Putamen (tissue), 1 donor: ENCODE measurements at places on chromosomes 4 and X.
A peak's percentile ranks its signal among the peaks of the same experiment; 100 is the strongest.

- no peak for DNase-seq
These were observed 1522.9 kb downstream of the PCDH18 start for GRCh38 chr4:136009258-136009832.

GRCh38 chrX:18010253-18010652 is 149.2 kb upstream of the RAI2 start:
- no peak for DNase-seq

GRCh38 chr4:173417833-173418232 is 18.9 kb upstream of the SCRG1 start:
- no peak for DNase-seq

- peak; percentile 7 for DNase-seq
These were observed at the start of gene SMIM10 for GRCh38 chrX:134990801-134991481. Gene SMIM10, plus strand, starts transcription at chrX:134990991. Its CDS starts 105 bp downstream, at chrX:134991096.

DNA sequence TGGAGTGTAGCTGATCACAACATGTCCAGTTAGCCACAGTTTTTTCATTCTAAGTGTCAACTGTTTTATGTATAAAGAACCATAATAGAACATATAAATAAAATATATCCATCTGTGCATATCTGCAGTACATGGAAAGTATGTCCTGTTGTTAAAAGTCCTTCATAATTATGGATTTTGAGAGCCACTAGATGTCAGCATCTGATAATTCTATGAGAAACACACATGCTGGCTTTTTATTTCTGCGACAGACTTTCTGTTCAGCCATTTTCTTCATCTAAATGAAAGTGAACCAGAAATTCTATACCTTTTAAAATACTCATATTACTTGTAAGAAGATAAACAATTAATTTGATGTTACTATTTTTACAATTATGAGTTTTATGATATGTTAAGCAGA is 251.5 kb downstream of the GPM6A start:
- peak; percentile 55 for DNase-seq

DNA sequence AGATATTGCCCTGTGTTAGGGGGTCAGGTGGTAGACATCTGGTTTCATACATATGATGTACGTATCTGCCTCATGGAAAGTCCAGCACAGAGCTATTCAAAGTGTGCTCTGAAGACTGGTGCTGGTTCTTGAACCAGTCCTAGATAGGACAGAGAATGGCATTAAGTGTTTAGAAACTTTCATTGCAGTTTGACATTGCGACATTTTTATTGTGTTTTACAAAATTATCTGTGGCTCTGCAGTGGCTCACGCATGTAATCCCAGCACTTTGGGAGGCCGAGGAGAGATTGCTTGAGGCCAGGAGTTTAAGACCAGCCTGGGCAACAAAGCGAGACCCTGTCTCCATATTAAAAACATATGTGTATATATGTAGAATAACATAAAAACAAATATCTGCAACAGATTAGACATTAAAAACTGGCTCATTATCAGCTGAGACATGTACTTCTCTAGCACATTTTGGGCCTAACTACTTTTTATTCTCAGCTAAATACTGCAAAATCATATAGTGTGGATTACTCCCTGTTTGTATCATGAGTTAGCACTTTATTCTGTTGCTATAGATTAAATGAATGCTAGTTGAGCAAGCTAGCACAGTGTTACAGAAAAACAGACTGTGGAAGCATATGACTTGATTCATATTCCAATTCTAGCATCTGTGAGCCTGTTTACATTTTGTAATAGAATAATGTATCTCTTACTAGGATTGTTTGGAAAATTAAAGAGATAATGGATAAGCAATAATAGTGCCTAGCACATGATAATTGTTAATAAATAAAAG is 57.1 kb downstream of the USP9X start:
- no peak for DNase-seq

DNA sequence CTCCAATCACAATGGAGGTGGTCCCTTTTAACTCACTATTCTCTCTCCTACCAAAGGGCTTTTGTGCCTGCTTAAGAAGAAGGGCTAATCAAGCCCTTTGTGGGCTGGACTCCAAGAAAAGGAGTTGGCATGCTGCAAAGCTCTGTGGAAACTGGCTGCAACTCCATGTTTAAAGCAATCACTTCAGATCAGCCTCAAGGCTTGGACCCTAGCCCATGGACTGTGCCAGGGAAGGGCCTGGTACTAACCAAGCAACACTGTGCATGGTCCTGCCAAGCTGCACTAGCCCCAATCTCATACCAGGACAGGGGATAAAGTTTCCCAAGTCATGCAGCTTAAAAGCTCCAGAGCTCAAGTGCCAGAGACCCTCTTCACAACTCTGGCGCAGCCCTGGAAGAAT is 86.7 kb downstream of the ATP8A1 start:
- peak; percentile 91 for DNase-seq

- no peak for DNase-seq
These were observed 2.8 kb downstream of the AMELX start for GRCh38 chrX:11296051-11296450.

- no peak for DNase-seq
These were observed 202.7 kb downstream of the SPRY1 start for GRCh38 chr4:123599061-123599919.

DNA sequence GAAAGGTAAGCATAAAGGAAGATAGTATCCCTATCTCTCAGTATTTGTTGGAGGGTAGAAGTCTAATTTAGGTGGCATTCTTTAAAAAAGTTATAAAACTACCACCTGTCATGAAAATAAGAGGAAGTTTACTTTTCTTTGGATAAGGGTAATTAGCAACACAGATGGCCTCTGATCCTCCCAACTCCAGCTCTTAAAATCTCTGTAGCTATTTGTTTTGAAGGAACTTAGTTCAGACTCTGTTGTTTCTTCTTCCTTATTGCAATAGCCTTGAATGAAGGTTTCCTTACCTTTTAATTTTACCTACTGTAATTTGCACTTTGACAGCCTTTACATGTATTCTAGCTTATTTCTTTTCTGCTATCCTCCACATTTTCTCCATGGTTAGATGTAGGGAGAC is 1261.3 kb downstream of the RAPGEF2 start:
- no peak for DNase-seq
